SIG-M5 (cell line): ENCODE measurements at places on chromosomes 16 and 17.

DNA sequence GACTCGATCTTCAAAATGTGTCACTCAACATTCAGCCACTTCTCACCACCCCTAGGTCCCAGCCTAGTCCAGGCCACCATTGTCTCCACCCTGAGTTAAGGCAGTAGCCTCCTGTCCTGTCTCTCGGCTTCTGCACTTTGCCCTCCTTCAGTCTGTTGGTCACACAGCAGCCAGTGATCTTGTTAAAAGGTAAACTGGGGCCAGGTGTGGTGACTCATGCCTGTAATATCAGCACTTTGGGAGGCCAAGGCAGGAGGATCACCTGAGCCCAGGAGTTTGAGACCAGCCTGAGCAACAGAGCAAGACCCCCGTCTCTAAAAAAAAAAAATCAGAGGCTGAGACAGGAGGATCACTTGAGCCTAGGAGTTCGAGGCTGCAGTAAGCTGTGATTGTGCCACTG, 25.8 kb downstream of the WWP2 start:
- no peak for DNase-seq

- no peak for DNase-seq
These were observed 6.6 kb downstream of the SEZ6 start for GRCh38 chr17:28999206-28999605.

DNA sequence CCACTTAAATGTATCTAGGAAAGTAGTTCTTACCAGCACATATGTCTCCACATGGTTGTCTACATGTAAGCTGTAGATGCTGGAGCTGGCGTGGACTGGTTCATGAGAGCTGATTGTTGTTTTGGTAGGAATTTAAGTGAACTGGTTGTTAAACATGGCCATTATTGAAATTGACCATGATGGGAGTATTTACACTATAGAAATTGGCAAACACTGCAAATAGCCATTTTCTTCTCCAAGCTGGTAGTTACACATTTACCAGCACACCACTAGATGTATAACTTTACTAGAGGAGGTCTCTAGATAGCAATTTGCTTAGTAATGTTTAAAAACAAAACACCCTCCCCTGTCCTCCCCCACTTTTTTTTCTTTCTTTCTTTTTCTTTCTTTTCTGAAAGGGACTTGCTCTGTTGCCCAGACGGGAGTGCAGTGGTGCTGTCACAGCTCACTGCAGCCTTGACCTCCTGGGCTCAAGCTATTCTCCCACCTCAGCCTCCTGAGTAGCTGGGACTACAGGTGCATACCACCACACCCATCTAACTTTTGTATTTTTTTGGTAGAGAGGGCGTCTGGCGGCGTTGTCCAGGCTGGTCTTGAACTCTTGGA, 24.2 kb downstream of the IGSF6 start:
- no peak for DNase-seq

- no peak for DNase-seq
These were observed 1.1 kb upstream of the SLC47A2 start for GRCh38 chr17:19717411-19717908.

DNA sequence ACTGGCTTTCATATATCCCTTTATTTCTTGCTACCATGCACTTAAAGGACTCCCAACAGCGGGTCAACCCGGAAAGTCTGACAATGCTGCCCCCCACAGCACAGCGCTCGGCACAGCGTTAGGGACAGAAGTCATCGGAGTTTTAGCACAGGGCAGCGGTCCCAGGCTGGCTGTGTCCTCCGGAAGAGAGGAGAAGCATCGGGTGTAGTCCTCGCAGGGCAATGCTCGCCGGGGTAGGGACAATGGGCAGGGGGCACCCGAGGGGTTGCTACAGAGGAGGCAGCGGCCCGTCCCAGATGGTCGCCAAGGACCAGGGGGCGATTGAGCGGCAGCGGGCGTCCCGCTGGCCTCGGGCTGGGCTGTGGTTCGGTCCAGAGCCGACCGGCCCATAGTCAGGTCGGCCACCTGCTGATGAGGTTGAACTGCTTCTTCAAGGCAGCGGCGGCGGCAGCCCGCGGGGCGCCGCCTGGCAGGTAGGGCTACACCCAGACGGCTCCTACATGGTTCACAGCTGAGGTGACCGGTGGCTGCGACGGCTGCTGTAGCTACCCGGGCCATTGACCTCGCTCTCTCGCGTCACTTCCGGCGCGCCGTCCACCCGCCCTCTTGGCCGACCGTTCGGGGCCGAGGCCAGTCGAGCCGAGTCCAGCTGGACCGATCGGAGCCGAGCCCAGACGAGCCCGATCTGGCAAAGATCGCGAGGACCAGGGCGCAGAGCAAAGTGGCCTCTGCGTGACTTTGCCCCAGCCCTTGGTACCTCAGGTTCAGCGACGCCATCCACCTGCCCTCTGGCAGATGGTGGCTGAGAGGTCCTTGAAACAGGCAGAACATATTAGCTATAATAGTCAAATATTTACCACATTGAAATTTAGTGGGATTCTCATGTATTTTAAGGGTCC, 4.7 kb upstream of the LCMT1 start:
- DNase-seq = no peak

DNA sequence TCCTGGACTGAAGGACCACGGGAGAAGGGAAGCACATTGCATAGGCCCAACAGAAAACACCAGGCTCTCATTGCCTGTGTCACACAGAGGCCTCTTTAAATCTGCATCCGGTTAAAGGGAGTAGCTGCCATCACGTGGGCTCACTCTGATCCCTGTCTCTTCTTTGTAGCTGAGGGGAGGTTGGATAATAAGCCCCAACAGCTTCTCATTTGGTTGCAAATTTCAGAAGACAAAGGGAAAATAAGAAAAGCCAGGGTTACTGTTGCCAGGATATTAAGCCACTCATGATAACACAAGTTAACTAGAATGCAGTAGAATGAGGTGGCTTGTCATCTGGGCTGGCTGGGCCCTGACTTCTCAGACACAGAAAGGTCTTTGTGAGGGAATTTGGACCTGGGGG, 325.1 kb upstream of the ERCC4 start:
- DNase-seq = no peak

DNA sequence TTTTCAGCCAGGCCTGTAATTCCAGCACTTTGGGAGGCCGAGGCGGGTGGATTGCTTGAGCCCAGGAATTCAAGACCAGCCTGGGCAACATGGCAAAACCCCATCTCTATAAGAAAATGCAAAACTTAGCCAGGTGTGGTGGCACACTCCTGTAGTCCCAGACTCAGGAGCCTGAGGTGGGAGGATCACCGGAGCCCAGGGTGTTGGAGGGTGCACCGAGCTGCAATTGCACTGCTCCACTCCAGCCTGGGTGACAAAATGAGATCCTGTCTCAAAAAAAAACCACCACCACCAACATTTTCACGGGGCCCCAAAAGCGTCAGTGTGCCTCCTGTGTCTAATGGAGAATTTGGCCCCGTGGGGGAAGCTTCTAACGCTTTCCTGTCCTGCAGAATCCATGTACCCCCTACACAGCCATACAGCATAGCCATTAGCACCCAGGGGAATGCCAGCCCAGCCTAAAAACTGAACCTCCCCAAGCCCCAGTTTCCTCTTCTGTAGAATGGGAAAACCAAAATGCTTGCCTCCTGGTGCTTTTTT, 22.2 kb upstream of the MAP3K14 start:
- DNase-seq = no peak

- no peak for DNase-seq
These were observed 19.1 kb downstream of the WIPI1 start for GRCh38 chr17:68437979-68438822.

GRCh38 chr17:78271419-78272170, 40.2 kb downstream of the TMEM235 start:
- no peak for DNase-seq

GRCh38 chr16:78297066-78297666, 197.7 kb downstream of the WWOX start:
- no peak for DNase-seq

DNA sequence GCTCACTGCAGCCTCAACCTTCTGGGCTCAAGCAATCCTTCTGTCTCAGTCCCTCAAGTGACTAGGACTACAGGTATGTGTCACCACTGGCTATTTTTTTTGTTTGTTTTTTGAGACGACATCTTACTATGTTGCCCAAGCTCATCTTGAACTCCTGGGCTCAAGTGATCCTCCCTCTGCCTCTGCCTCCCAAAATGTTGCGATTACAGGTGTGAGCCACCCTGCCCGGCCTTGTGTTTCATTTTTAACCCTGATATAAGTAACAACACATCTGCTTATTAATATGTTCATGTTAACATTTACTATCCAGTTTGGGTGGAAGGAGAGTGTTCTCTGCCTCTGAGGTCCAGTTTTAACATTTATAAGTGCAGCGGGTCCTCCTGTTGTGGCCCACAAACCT, 3.1 kb downstream of the FAM20A start:
- no peak for DNase-seq

DNA sequence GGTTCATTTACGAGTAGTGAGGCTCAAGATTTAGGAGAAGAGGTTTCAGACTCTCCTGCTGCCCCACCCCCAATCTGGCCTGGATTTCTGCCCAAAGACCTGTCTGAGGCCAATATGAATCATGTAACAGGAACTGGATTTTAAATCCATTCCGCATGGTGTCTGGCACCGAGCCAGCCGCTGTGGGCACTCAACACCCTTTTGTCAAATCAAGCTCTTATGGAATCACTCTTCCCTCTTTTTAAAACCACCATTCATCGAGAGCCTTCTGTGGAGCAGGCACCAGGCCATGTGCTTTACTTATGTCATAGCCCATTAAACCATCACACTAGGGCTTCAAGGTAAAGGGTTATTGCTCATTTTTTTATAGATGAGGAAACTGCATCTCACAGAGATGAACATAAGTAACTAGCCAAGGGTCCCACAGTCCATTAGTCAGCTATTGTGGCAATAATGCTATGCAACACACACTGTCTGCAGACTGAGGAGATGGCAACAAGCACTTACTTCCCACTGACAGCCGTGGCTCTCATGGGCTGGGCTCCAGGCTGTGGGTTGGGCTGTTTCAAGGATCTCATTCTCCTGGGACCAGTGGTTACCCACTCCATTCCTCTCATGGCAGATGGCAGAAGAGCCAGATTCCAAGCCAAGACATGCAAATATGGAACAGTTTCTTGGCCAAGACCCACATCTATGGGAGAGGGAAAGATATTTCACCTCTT, 93.6 kb downstream of the WSCD1 start:
- DNase-seq = no peak

DNA sequence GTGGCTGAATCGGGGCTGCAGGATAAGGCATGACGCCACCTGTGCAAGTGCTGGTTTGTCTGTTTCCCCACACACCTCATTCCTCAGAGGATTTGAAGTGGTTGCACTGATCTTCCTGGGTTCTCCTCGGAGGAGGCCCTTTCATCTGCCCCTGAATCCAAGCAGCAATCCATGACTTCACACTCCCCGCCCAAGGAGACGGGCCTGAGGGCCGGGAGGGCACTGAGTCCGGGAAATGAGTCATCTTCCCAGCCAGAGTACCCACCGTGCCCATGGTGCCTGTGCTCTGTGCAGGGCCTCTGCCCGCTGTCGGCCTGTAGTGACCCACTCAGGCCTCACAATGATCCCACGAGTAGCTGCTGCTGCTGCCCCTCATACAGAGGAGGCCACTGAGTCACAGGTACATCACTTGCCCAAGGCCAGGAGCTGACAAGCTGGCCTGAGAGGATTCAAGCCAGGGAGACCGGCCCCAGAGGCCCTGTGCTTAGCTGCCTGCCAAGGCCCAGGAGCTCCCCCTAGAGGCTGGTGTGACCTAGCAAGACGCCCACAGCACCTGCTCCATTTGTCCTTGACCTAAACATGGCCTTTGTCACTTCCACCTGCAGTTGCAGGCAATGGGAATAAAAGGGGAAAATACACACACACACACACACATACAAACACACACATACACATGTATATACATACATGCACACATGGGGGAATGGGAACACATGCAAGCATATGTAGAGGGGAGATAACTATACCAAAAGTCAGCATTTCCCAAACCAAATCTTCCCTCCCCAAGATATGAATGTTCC, 240.0 kb downstream of the C16orf95 start:
- no peak for DNase-seq

GRCh38 chr17:73090396-73091202, 1.9 kb downstream of the SLC39A11 start:
- no peak for DNase-seq

DNA sequence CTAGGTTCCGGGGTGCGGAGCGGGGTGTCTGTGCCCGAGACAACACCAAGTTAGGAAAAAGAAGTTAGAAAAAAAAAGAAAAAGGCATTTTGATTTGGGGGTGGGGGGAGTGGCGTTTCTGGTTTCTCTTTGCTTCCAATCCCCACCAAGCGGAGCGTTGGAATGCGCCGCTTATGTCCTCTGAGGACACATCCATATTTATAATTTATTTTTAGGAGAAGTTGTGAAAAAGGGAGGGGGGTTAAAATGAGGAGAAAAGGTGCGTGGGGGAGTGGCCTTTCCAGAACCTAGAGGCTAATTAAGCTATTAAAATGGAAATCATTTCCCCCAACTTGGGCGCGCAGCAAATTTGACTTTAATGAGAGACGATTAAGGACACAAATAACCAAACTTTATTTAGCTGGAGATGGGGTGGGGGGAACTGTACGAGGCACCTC, 232.1 kb downstream of the MRTFB start:
- no peak for DNase-seq

- no peak for DNase-seq
These were observed 21.6 kb downstream of the CFAP97D1 start for GRCh38 chr17:43801844-43802243.

- no peak for DNase-seq
These were observed 82.9 kb upstream of the GPRC5B start for GRCh38 chr16:19967561-19967960.

DNA sequence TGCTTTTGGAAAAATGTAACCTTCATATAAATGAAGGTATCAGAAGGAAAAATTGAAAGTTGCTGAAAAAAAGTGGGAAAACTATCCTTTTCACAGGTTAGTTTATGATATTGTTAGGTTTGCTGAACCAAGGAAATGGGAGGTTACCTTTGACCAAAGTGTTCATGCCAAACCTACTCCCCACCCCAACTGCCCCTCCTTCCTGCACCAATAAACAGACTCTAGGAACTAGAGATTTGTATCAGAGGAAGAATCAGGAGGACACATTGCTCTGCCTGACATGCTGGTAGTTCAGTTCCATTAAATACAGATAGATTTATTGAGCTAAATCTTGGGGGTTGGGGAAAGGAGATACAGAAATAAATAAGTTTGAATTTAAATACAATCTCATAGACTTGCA, 18.2 kb downstream of the MYH8 start:
- no peak for DNase-seq

DNA sequence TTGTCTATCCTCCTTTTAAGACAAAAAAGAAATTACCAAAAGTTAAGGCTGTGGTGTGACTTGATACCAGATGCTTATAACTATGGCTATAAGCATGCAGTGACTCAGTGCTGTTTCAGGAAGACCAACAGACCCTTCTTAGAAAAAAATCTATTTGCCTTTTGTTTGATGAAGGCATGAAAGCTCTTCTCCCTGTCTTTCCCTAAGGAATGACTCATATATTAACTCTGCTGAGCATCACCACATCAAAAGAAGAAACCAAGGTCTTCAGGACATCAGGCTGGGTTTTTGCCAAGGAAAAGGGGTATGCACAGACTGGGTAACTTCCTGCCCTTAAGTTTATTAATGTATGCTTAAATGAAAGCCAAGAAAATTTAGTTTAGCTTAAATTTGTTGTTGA, 47.1 kb downstream of the VMP1 start:
- no peak for DNase-seq

GRCh38 chr16:75111514-75111940, 5.1 kb downstream of the LDHD start:
- no peak for DNase-seq

- DNase-seq = no peak
These were observed 19.1 kb upstream of the KIFC3 start for GRCh38 chr16:57821149-57821971.
